ENCODE measurements at places on chromosomes 1 and 21. TPM values are rescaled to one million over a fixed set of nuclear protein-coding genes. Genes with fewer than 3 reads are reported as not detected.

BCAN gene
- total RNA-seq, result not detected

B4GALT3 gene
- 24.6 TPM for total RNA-seq

S100A16 gene
- 45.5 TPM for total RNA-seq

SLAMF6 gene
- total RNA-seq, result 0.30 TPM

TRPM2 gene
- total RNA-seq, result 10.3 TPM

GRCh38 chr21:42079939-42080787 is 9.0 kb downstream of the UMODL1 start:
- H3K36me3 ChIP-seq, result no peaks in the 10 kb centered on the region
- DNase-seq, result no peak
- no peak overlapping the region for H3K27ac ChIP-seq
- H3K4me3 ChIP-seq, result no peak overlapping the region

DNA sequence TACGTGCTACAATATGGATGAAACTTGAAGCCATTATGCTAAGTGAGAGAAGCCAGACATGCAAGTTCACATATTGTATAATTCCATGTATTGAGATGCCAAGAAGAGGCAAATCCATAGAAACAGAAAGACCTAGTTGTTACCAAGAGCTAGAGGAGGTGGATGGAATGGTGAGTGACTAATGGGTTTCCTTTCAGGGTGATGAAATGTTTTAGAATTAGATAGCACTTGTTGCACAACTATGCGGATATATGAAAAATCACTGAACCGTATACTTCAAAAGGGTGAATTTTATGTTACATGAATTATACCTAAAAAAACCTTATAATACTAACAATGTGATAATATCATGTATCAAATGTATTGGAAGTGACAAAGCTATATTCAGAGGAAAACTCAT is 18.1 kb downstream of the EPHA10 start:
- peaks cover 30% of the 10 kb centered on the region for H3K27me3 ChIP-seq
- H3K4me1 ChIP-seq, result no peaks in the 10 kb centered on the region
- H3K27ac ChIP-seq, result no peak overlapping the region
- no peaks in the 10 kb centered on the region for H3K36me3 ChIP-seq
- DNase-seq, result no peak
- no peak overlapping the region for H3K4me3 ChIP-seq

GRCh38 chr1:248751142-248751541 is 4.4 kb downstream of the LYPD8 start:
- H3K36me3 ChIP-seq, result no peaks in the 10 kb centered on the region
- H3K27me3 ChIP-seq, result no peaks in the 10 kb centered on the region
- no peaks in the 10 kb centered on the region for H3K4me1 ChIP-seq
- H3K4me3 ChIP-seq, result no peak overlapping the region
- no peak overlapping the region for H3K27ac ChIP-seq

DNA sequence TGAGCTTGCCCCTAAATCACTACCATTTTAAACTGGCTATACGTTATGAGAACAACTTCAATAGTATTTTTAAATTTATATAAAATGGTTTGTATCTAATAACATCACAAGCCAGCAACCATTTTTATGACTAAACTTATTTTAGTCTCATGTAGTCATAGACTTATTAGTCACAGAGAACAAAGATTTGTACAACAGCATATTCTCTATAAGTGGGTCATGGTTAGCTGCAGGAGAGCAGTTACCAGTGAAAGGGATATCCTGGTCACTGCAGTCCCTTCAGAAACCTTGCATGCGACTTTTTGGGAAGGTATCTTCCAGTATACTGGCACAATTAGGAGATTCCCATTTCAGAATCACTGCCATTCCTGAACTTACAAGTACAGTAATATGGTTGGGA is 90.0 kb downstream of the HFM1 start:
- H3K36me3 ChIP-seq, result no peaks in the 10 kb centered on the region
- H3K27me3 ChIP-seq, result no peaks in the 10 kb centered on the region
- no peak overlapping the region for H3K27ac ChIP-seq
- DNase-seq, result no peak

- H3K4me3 ChIP-seq, result no peak overlapping the region
- no peaks in the 10 kb centered on the region for H3K27me3 ChIP-seq
- DNase-seq, result no peak
- H3K27ac ChIP-seq, result peak overlapping the region; percentile 46
- H3K4me1 ChIP-seq, result no peaks in the 10 kb centered on the region
These were observed 7.8 kb upstream of the PHLDA3 start for GRCh38 chr1:201476670-201477344.

DNA sequence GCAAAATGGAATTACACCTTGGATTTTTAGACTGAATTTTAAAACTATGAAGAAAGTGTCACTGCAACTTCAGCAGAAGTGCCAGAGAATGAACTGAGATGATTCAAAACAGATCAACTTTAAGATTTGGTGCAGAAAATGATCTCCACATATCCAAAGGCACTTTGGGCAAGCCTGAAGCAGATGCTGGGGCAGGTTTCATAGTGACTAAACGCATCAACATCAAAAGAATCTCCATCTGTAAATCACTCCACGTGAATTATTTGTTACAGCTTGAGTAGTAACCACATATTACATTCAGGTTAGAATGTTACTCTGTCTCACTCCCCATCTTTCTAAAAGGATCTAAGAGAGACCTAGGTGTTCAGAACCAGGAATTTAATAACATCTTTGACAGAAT is 329.0 kb upstream of the ESRRG start:
- no peaks in the 10 kb centered on the region for H3K27me3 ChIP-seq
- no peaks in the 10 kb centered on the region for H3K36me3 ChIP-seq
- no peak overlapping the region for H3K27ac ChIP-seq
- no peak for DNase-seq
- H3K4me1 ChIP-seq, result peaks cover 7% of the 10 kb centered on the region

DNA sequence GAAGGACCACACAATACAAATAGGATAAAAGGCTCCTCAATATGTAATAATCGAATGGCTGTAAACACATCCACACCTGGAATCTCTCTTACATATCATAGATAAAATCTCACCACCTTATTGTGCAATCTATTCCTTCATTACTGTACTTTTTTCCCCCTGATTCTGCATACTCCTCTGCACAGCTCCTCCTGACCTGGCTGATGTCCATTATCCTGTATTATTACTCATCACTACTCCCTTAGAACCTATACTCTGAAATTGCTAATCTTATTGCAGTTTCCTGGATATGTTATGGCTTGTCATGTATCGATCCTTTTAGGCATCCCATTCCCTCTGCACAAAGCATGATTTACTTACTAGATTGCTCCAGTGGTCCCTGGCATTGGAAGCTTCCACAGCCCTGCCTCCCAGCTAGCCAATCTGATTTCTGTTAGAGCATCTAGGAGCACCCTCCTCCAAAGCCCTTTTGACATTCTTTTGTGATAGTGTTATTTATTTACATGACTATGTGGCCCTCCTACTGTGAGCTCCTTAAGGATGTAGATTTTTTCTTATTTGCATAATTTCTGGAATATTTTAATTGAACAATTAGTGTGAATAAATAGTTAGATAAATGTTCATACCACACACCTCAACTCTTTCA is 24.2 kb upstream of the PHGDH start:
- no peak overlapping the region for H3K4me3 ChIP-seq
- DNase-seq, result no peak
- H3K27me3 ChIP-seq, result no peaks in the 10 kb centered on the region
- H3K27ac ChIP-seq, result no peak overlapping the region
- H3K4me1 ChIP-seq, result no peaks in the 10 kb centered on the region

DNA sequence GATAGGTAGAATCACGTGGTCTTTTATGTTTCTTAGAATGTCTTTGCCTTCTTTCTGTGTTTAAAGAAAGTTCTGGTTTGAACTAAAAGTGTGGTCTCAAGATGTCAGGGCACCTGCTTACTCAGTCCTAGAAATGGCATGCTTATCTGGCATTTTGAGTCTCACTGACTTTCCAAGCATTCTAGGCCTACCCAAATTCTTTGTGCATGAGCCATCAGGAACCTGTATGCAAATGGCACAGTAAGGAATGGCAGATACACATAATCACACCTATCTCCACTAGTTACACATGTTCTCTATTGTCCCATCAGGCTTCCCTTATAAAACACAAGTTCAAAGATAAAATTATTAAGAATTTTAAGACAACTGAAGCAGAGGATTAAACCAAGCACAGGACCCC is 29.5 kb upstream of the CLCA4 start:
- no peak for DNase-seq
- H3K36me3 ChIP-seq, result no peaks in the 10 kb centered on the region
- H3K4me1 ChIP-seq, result no peaks in the 10 kb centered on the region

DNA sequence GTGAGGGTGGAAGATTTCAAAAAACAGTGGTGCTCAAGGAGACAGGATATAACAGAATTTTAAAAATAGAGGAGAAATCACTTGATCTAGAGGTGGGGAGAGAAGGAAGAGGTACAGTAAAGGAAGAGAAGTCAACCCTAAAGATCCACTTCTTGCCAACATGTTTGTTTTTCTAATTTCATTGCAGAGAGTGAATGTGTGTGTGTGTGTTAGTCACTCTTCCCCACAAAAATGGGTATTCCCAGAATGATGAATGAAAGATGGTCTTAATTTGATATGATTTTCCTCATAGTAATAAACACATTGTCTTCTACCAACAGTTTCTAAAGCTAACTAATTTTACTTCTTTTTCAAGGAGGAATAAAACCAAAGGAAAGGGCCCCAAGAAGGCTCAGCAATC is 74.2 kb upstream of the NGF start:
- peaks cover 14% of the 10 kb centered on the region for H3K4me1 ChIP-seq
- DNase-seq, result no peak
- H3K4me3 ChIP-seq, result no peak overlapping the region
- H3K27me3 ChIP-seq, result no peaks in the 10 kb centered on the region
- no peak overlapping the region for H3K27ac ChIP-seq
- H3K36me3 ChIP-seq, result no peaks in the 10 kb centered on the region

DNA sequence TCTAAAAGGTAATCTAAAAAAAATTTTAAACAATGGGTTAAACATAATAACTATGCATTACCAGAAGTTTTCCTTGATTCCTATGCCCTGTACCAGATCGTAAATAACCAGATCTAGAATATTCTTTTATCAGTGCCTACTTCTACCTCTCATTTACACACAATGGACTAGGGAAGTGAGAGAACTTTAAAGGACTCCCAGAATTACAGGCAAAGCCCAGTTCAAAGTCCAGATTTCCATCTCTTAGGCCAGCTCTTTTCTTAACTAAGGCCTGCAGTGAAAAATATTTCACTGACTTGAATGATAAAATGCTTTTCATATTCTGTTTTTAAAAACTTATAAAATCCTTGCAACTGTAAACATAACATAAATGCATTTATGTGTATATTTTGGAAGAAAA is 32.6 kb downstream of the ESRRG start:
- H3K4me1 ChIP-seq, result no peaks in the 10 kb centered on the region
- DNase-seq, result no peak
- H3K36me3 ChIP-seq, result no peaks in the 10 kb centered on the region
- H3K27ac ChIP-seq, result no peak overlapping the region

DNA sequence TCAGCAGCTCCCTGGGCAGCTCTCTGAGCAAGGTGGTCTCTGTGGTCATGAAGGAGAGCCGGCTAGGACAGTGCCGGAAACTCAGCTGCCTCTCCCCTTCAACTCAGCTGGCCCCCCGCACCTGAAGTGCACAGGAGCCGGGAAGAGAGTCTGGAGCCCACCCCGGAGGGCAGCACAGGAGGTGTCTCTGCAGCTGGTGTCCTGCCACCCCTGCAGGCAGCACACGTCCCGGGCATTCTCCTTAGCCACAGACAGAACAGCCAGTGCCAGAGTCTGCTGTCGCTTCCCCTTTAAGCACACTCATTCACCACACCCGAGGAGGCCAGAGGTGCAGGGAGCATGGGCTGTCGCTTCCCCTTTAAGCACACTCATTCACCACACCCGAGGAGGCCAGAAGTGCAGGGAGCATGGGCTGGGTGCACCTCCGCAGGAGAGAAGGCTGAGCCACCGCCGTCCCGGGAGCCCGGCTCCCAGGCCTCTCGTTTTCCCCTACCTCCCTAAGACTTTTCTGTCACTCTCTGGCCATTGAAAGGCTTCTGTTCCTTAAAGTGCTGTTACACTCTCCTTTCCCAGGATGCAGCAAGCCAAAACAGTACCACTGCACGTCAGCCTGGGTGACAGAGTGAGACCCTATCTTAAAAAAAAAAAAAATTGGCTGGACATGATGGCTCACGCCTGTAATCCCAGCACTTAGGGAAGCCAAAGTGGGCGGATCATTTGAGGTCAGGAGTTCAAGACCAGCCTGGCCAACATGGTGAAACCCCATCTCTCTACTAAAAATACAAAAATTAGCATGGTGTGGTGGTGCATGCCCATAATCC is 16.9 kb upstream of the SAMD11 start:
- H3K36me3 ChIP-seq, result no peaks in the 10 kb centered on the region
- H3K4me3 ChIP-seq, result no peak overlapping the region
- H3K27me3 ChIP-seq, result no peaks in the 10 kb centered on the region
- H3K4me1 ChIP-seq, result peaks cover 49% of the 10 kb centered on the region
- DNase-seq, result peak; percentile 11
- H3K27ac ChIP-seq, result no peak overlapping the region

GRCh38 chr1:103197216-103197615 is 88.9 kb upstream of the COL11A1 start:
- H3K36me3 ChIP-seq, result no peaks in the 10 kb centered on the region
- DNase-seq, result no peak
- H3K27ac ChIP-seq, result no peak overlapping the region
- no peak overlapping the region for H3K4me3 ChIP-seq
- H3K4me1 ChIP-seq, result no peaks in the 10 kb centered on the region
